ENCODE measurements at places on chromosomes 5 and 9. TPM values are rescaled to one million over a fixed set of nuclear protein-coding genes. Genes with fewer than 3 reads are reported as not detected.
A peak's percentile ranks its signal among the peaks of the same experiment; 100 is the strongest.

Gene VAV2
- total RNA-seq, result 270 TPM

DNA sequence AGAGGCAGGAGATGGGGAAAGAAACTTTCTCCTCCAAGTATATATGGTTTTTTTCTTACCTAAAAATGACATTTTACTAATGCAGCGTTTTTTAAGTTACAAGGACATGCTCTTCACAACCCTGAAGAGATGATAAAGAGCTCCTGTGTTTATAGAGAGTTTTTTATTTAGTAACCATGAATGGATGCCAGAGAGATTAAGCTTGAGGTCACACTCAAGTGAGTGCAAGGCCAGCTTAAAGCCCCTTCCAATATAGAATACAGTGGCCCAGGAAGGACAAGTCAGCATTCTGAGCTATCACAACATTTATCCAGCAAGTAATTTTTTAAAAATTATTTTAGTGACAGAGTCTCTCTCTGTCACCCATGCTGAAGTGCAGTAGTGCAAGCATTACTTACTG lies 6.7 kb upstream of the HAVCR2 start:
- no peaks in the 10 kb centered on the region for H3K4me1 ChIP-seq
- no peak for DNase-seq

Gene MIGA2
- total RNA-seq, result 40.2 TPM

GRCh38 chr5:125987677-125988255 lies 435.4 kb upstream of the GRAMD2B start:
- no peaks in the 10 kb centered on the region for H3K27me3 ChIP-seq
- no peaks in the 10 kb centered on the region for H3K4me1 ChIP-seq
- H3K27ac ChIP-seq, result no peak overlapping the region
- no peaks in the 10 kb centered on the region for H3K36me3 ChIP-seq
- DNase-seq, result no peak

DNA sequence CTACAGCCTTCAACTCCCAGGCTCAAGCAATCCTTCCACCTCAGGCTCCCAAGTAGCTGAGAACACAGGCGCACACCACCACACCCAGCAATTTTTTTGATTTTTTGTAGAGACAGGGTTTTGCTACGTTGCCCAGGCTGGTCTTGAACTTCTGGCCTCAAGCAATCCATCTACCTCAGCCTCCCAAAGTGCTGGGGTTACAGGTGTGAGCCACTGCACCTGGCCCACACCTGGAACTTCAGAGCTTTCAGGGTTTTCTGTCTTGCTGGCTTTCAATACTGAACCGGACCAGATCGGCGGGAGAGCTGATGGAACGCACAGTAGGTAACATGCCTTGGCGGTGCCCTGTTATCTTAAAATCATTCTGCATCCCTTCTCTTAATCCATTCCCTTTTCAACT lies 30.8 kb downstream of the IPPK start:
- H3K27ac ChIP-seq, result no peak overlapping the region
- H3K4me3 ChIP-seq, result no peak overlapping the region
- no peak for DNase-seq
- peaks cover 5% of the 10 kb centered on the region for H3K4me1 ChIP-seq
- H3K36me3 ChIP-seq, result no peaks in the 10 kb centered on the region
- peaks cover 5% of the 10 kb centered on the region for H3K27me3 ChIP-seq

- H3K36me3 ChIP-seq, result peaks cover 42% of the 10 kb centered on the region
- H3K27ac ChIP-seq, result peak overlapping the region; percentile 39
- H3K27me3 ChIP-seq, result peaks cover 22% of the 10 kb centered on the region
Measured at GRCh38 chr9:87620731-87621322, 105.1 kb upstream of the CTSL start.

DNA sequence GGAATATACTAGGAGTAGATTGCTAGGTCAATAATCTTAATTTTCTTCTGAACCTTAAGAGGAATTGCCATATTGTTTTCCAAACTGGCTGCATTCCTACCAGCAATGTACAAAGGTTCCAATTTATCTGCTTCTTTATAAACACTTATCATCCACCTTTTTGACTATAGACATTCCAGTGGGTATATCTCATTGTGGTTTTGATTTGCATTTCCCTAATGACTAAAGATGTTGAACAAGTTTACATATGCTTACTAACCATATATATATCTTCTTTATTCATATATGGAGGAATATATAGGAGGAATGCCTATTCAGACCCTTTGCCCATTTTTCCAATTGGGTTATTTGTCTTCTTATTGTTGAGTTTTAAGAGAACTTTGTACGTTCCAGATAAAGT lies 7.6 kb downstream of the DNAJC18 start:
- DNase-seq, result no peak
- no peak overlapping the region for H3K27ac ChIP-seq
- H3K4me1 ChIP-seq, result no peaks in the 10 kb centered on the region
- no peaks in the 10 kb centered on the region for H3K27me3 ChIP-seq
- H3K36me3 ChIP-seq, result no peaks in the 10 kb centered on the region

Gene AP3S1
- total RNA-seq, result 131 TPM

Gene DMRT3
- 1.7 TPM for total RNA-seq
